Putamen (tissue), 1 donor: ENCODE measurements at places on chromosomes 7 and 10.

DNA sequence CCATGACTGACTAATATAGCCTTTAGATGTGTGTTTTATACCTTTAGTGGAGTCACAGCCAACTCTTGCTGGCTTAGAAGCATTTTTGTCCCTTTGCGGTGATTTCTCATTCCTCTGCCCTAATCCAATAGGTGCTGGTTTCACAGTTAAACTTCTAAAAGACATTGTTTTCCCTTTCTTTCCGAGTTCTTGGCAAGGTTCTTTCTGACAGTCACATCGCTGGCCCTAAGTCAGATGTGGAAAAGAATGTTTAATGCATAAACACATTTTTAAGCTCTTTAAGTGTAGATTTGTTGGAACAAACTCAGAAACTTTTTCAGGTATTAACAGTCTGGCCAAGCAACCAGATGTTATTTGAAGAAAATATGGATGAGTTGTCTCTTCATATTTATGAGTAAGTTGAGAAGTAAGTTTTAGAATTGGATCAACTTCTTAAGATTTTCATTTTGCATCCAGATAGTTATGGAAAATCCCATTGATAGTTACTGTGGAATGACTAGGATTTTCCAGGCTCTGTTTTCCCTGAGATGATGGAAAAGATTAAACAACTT lies 4.1 kb downstream of the EPDR1 start:
- DNase-seq: no peak

DNA sequence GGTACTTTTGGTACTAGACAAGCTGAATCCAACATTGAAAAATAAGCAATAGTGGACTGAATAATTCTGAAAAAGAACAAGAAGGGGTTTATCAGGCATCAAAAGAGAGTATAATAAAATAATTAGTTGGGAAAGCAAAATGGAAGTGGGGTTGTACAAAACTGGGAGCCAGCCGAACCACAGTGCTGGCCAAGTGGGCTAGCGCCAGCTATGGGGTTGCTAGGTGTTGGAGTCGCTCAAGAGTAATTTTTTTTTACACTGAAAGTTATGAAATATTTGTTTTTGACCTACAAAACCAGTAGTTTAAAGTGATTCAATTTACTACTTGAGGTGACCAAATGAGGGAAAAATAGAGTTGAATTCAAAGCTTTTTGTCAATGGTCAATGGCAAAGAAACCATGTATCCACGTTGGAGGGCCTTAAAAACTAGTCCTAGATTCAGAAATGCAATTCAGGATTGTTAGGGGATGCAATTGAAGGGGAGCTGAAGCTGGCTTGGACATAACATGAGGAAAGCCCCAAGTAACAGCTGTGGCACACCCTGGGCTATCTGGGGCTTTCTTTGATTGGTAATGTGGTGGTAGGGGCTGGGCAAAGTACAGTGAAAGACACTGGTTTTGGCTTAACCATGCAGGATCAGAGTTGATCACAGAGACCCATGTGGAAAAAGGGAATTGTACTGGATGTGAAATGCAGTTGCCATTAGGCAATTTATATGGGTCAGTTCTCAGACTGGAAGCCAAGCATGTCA lies 28.3 kb upstream of the MSMB start:
- DNase-seq: no peak

DNA sequence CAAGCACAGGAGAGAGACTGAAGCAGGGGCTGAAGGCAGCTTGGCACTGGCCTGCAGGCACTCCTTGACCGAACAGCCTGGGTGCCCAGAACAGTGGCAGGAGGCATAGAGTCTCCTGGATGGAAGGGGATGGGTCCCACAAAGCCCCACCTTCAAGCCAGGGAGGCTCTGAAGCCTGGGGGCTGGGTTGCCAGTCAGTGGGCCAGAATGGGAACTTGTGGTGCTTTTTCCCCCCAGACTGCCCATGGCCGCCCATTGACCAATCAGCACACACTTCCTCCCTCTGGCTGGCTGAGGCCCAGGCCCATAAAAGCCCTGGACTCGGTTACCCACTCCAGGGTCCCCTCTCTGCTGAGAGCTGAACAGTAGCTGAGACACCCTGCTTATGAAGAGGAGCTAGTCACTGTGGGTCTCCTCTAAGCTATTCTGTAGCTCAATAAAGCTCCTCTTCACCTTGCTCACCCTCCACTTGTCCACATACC lies 109.6 kb downstream of the ELAPOR2 start:
- no peak for DNase-seq

DNA sequence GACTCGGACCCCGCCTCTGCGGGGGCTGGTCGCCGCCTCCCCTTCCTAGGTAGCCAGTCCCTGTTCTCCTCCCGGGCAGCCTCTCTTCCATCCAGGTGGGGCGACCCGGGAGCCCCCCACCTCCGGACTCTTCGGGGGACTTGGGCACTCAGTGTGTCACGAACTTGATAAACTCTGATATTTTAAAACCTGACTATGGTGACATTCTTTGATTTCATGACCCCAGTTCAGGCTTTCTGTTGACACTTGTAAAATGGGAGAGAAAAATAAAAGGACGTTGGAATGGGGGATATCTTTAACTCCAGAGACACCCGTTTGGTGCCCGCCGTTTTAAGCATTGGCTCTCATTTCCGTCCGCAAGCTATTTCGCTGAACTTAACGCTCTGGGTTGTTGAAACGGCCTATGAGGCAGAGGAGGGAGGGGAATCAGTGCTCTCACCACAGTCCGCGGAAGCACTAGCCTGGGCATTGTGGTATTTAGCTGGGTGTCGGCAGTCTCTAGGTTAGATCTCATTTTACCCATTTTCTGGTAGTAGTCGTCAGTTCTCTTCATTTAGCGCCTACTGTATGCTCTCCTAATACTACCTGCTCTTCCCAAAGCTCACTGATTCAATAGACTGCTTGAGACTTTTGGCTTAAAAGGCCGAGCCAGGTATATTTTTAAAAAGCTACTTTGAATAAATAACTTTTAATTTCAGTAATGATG lies 738 bp downstream of the VPS26A start:
- DNase-seq: peak; percentile 20

GRCh38 chr10:47059606-47060311 lies 148.5 kb downstream of the PTPN20 start:
- DNase-seq: no peak

DNA sequence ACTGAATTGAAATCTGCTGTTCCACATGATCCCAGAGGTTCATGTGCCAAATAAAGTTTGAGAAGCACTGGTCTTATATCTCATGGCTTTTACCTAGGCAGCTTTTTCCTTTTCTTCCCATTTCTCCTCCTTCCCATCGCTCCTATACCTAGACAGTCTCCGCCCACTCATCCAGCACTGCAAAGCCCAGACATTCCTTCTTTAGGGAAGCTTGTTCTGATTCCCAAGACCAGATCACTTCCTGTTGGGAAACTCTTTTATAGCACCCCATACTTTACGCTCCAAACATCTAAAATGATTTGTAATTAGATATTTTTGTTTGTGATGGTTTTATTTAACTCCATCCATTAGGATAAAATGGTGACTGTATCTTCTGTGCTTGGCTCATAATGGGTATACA lies 75.9 kb downstream of the BMPER start:
- DNase-seq: no peak

GRCh38 chr7:26991796-26992195 lies 104.0 kb downstream of the HOXA1 start:
- DNase-seq: no peak

GRCh38 chr10:22672319-22673090 lies 41.9 kb downstream of the PIP4K2A start:
- DNase-seq: no peak

GRCh38 chr7:4209966-4210365 lies 472.1 kb upstream of the FOXK1 start:
- DNase-seq: no peak

GRCh38 chr7:1957471-1958225 lies 275.1 kb downstream of the MAD1L1 start:
- DNase-seq: no peak

DNA sequence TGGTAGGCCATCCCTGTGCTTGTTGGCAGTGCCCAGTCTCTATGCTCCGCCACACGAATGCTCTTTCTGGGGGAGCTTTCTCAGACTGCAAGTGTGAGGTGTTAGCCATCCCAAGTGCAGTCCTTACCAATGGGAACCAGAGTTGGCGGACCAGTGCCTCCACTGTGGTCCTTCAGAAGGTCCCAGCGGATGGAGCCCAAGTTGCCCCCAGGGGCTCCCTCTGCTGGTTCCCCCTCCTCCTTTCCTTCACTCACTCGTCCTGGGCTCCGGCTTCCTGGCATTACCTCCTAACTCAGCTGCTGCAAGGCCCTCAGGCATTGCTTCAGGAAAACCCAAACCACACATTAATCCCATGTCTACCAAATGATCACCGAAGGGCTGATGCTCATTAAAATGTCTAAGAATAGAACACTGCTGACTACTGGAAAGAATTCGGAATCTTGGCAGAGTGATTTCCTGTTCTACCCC lies 139.8 kb downstream of the CUBN start:
- no peak for DNase-seq

- no peak for DNase-seq
Observed at GRCh38 chr10:18109341-18109870, 30.8 kb upstream of the CACNB2 start.
